ENCODE measurements at places on chromosomes 6 and 20.

GRCh38 chr6:128337619-128338018 lies 182.8 kb downstream of the PTPRK start:
- no peak for DNase-seq

- DNase-seq, result no peak
These were observed 371.7 kb upstream of the SASH1 start for GRCh38 chr6:147970970-147971369.

DNA sequence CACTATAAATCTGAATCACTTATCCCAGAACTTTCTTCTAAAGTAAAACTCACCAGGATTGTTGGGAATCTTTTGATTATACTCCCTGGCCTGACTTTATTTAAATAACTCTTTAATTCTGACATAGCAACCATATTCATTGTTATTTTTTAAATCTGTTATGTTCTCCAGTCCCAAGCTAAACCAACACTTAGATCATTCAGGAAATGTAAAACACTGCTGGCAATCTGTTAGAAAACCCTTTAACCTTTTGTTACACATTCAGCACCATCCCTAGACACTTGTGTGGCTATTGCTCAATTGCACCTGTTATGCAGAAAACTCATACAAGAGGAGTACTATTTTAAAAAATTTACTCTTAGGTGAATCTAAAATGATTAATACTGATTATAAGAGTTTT lies 101.8 kb upstream of the NHSL1 start:
- DNase-seq, result no peak

DNA sequence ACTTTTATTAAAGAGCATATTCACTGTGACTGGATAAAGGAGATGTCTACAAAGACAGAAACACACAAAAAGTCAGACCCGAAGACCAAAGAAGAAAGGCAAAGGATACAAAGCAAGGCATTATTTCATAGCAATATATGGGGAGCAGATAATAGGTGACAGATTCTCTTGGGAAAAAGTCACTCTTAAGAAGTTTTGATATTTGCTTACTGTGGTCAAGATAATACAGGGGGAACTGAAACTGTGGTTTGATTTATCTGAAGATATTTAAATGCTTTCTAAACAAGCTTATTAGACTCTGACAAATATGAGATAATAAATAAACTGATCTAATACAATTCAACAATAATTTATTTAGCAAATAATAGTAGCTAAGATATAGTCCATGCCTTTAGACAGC lies 14.7 kb downstream of the CYP39A1 start:
- no peak for DNase-seq

DNA sequence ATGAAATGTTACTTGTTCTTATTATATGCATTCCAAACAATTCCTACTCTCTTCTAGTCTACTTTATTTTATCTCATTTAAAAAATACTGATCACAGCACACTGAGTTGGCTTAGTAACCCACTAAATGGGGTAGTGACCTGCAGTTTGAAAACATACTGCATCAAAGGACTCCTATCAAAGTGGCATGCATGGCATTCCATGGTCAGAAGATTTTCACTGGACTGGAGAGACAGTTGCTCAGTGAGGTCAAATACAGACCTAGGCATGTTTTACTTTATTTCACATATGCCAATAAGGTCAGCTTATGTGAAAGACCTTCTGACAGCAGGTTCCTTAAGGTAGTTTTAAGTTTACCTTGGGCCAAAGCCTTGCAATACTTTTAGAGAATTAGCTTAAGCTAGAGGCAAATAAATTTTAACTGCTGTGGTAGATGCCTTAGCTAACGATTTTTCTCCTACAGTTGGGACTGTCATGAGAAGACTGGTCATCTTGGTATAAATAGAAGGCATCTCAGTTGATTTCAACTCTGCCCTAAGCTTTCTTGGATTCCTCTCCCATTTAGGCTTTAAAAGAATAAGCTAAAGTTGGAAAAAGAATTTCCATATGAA lies 35.1 kb downstream of the TPD52L1 start:
- DNase-seq, result no peak

- no peak for DNase-seq
These were observed 25.0 kb downstream of the HEBP2 start for GRCh38 chr6:138428944-138429598.

DNA sequence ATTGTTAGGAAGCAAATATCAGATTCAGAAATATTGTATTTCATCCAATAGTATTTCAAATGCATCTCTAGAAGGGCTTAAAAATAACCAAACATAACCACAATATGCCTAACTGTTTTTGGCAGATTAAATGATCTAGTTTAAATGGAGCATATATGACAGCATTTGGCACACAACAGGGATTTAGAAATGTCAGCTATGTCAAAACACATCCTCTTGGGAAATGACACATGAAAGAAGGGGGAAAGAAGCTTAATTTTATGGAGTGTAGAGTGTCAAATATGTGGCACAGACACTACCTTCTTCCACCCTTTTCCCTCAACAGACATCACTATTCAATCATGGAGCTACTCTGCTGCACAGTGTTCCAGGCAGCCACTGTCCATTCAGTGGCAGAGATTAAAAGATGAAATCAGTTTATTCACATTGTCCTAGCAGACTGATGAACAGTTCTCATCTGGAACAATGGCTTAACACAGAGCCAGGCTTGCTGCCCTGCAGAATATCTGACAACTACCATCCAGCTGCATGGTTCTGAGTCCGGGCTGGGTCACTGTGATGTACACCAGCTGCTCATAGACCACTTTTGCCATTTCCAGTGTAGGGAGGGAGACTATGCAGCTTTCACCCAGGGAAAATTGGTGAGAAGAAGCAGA lies 349.8 kb downstream of the DHX35 start:
- DNase-seq, result no peak

- no peak for DNase-seq
These were observed 128.6 kb upstream of the BACH2 start for GRCh38 chr6:90425161-90425641.

DNA sequence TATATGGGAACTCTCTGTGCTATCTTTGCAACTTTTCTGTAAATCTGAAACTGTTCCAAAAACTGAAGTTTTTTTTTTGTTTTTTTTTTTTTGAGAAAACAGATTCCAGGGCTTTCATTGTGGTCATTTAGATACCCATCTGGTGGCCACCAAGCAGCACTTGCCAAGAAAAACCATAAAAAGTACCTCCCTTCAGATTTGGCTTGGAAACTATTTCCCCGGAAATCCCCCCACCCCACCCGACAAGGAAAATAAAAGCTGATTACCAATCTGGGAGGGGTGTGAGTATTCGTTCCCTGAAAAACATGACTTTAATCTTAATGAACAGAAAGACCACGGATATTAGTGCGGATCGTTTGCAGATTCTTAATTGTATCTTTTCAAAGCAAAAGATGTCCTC lies 1.9 kb downstream of the NFATC2 start:
- DNase-seq, result no peak

- no peak for DNase-seq
These were observed 42.1 kb upstream of the MDFI start for GRCh38 chr6:41596096-41596685.

- DNase-seq, result no peak
These were observed 38.5 kb downstream of the HTR1B start for GRCh38 chr6:77424761-77425160.

DNA sequence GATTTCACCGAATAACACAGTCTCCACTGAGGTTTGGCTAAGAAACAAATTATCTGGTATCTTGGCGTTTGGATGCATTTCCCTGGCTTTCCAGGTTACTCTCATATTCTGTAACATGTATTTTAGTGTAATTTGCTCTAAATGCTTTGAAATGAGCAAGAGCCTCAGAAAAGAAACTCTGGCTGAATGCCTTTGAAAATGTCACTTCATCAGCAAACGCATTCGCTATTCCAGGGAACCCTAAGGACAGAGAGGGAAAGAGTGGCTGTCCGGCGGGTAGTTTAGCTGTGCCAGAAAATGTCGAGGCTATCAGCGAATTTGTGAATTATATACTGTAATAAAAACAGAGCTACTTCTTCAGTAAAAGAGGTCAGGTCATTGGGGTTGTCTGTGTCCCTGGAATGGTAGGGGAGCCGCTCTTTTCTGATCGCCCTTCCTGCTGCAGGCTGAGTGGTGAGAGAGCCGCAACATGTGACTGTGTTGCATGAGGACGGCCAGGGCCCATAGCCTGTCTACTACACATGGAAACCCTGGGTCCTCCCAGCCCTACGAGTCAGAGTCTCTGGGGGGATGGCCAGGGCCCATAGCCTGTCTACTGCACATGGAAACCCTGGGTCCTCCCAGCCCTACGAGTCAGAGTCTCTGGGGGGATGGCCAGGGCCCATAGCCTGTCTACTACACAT lies 57.3 kb downstream of the SMOC2 start:
- no peak for DNase-seq

GRCh38 chr20:56445540-56445939 lies 22.9 kb upstream of the RTF2 start:
- DNase-seq, result no peak

DNA sequence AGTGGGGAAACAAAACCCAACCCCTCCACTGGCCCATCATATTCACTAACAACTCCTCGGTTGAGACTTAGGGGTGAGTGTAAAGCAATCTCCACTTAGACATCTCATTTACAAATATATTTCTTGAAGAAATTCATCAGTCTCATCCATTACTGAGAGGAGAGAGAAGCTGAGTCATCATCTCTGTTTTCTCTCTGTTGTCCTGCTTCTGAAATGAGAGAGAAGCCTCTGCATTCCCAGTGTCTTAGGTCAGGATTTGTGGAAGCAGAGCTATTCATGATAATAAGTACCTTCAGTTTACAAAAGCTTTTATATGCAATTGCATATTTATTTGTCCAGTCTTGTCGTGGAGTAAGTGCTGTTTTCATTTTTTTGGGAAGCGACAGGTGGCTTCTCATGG lies 879 bp downstream of the MEP1A start:
- DNase-seq, result no peak

DNA sequence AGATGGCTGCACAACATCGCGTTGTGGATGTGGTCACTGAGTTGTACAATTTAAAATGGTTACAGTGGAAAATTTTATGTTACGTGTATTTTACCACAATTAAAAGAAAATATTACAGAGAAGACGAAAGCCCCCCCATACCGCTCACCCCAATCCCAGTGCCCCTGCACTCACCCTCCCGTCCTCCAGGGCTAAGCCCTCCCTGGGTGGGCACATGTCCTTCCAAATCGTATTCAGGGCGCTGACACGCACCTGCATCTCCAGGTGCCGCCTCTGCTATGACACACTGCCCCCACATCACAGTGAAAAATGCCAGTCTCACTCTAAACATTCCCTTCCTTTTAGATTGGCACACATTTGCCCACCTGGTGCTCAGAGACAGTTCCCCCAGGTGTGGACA lies 49.4 kb downstream of the PSMG4 start:
- DNase-seq, result no peak

- no peak for DNase-seq
These were observed 39.4 kb upstream of the MYB start for GRCh38 chr6:135141728-135142127.
